Activated CD8-positive, alpha-beta T cell treated with anti-CD3 and anti-CD28 coated beads, Interleukin-2, amount 10 ng/mL, durations not matched to agents 7 days and 5 days (primary cell): ENCODE measurements at places on chromosomes 7 and 10. TPM values are rescaled to one million over a fixed set of nuclear protein-coding genes. Genes with fewer than 3 reads are reported as not detected.

GRCh38 chr7:85567983-85568382, 381.1 kb upstream of the SEMA3D start:
- no peak for DNase-seq

DNA sequence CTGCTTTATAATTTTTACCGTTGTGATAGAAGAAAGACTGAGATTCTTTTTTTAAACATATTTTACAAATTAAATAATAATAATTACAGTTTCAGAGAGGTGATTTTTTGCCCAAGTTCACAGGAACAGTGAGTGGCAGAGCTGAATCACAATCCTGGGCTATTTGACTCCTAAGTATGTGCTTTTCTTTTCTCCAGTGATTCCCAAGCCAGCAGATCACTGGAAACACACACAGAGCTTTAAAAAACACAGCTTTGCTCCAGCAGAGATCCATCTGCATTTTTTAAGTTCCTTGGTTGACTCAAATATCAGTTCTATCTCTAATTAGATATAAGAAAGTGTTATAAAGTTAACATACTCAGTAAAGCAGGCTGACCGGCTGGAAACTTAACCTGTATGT, 69.0 kb downstream of the AHR start:
- DNase-seq: no peak

DNA sequence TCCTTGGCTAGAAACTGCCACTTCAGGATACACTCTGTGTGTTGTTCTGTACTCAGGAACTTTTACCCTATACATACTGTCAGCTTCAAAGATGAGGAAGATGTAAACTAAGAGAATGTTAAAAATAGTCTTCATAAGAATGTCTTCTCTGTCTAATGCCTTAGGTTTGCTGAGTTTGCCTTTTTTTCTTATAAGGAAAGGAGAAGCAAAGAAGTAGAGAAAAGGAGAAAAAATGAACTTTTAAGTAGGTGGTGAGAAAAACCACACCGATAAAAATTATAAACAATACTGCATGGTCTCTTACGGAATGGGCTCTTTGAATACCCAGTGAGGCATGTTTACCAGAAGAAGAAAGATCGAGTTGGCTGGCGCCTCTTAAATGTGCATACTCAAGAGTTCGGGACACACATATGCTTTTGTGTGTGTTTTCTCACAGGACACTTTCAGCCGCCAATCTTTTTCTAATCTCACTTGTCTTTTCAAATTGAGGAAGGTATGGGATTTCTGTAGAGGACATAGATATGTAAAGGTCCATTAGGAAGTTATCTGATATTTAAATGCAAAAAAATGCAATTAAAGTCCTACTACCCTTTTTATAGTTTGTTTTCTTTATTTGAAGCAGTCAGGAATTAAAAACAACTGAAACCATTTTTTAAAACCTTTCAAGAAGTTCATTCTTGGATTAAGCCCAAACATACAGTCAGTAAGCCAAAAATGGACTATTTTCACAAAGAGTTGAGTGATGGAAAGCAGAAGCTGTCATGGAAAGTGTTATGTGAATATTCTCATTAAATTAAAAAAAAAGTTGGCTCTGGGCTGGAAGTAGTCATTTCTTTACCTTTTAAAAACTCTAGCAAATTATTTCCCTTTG, 100.6 kb upstream of the MDFIC start:
- no peak for DNase-seq

DNA sequence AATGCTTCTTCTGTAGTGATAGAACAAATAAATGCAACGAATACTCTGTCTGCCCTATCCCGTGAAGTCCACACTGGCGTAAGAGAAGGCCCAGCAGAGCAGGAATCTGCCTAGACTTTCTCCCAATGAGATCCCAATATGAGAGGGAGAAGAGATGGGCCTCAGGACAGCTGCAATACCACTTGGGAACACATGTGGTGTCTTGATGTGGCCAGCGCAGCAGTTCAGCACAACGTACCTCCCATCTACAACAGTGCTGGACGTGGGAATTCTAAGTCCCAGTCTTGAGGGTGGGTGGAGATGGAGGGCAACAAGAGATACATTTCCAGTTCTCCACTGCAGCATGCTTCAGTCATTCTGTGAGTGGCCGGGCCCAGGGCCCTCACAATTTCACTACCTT, 45.8 kb downstream of the FIGNL1 start:
- peak; percentile 19 for DNase-seq

The PVRIG gene
- total RNA-seq: 64.8 TPM

DNA sequence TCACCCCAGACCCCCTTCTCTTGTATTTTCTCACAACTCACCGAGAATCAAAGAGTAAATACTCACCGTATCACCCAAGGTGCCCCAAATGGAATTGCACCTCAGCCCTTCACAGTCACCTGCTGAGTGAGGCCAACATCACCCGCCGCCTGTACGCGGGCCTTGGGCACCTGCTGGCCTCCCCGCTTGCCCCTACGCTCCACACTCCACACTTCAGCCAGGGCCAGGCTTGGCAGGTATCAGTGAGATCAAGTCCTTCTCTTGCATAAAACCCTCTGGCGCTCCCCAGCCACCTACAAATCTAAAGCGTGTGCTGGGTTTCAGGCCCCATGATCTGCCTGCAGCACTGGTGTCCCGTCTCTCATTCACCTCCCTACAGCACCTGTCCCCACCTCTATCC, 300.6 kb downstream of the GFRA1 start:
- DNase-seq: no peak

The CPA2 gene
- not detected for total RNA-seq

- no peak for DNase-seq
These were observed 5.3 kb upstream of the TMEM139 start for GRCh38 chr7:143279186-143280098.

GRCh38 chr7:28536259-28536658, 123.9 kb downstream of the CREB5 start:
- no peak for DNase-seq

GRCh38 chr7:30148951-30149459, 14.2 kb downstream of the MTURN start:
- peak; percentile 63 for DNase-seq

The AOAH gene
- 18.0 TPM for total RNA-seq

GRCh38 chr7:30659312-30659711, 22.9 kb downstream of the CRHR2 start:
- DNase-seq: no peak

GRCh38 chr10:10294184-10294880, 723.3 kb upstream of the CELF2 start:
- DNase-seq: no peak

The CALCR gene
- not detected for total RNA-seq

The C1QL3 gene
- not detected for total RNA-seq

DNA sequence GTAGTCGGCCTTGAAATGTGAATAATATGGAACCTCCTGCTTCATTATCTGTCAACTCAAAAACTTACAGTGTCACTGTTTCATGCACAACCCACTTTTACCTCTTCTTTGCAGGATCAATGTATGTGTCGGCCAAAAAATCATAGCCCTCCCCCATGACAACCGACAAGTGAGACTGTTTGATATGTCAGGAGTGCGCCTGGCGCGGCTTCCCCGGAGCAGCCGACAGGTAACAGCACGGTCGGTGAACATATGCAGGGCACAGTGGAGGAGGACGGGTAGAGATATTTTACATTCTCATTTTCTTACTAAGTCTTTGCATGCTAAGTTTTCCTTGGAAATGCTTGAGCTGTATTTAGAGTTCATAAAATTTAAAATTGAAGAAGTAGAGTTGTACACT, 68.6 kb downstream of the WDR37 start:
- DNase-seq: no peak

GRCh38 chr10:1294748-1295147, 238.6 kb downstream of the WDR37 start:
- DNase-seq: no peak

GRCh38 chr7:142488842-142489241, 231.0 kb upstream of the PRSS58 start:
- no peak for DNase-seq

DNA sequence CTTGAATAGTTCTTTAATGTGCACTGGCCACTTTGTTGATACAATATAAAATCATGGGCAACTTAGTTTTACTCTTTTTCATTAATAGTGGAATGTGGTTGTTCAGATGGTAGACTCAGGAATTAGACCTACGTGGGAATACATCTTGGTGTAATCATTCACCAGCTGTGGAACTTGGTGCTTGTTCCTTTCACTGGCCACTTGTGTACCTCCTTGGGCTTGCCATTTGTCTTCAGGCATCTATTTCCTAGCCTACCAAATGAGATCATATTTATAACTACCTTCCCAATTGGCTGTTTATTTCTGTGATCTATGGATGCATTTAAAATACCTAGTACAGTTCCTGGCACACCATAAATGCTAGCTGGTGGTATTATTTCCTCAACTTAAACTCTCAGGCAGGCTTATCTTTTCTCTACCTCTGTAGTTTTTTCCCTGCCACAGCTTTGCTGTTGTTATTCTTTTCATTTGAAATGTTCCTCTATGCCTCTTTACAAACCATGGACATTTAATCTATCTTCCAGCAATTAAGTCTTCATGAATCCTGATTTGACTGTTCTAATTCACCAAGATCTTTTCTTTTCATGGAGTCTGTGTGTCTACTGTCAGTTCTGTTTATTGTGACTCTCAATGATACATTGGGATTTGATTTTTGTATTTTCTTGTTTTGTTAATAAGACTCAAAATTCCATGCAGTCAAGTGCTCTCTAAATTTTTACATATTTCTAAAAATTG, 113.0 kb downstream of the ADAM22 start:
- no peak for DNase-seq

The CALHM3 gene
- total RNA-seq: 0.45 TPM

GRCh38 chr10:73469579-73469978, 26.2 kb downstream of the PPP3CB start:
- DNase-seq: no peak

DNA sequence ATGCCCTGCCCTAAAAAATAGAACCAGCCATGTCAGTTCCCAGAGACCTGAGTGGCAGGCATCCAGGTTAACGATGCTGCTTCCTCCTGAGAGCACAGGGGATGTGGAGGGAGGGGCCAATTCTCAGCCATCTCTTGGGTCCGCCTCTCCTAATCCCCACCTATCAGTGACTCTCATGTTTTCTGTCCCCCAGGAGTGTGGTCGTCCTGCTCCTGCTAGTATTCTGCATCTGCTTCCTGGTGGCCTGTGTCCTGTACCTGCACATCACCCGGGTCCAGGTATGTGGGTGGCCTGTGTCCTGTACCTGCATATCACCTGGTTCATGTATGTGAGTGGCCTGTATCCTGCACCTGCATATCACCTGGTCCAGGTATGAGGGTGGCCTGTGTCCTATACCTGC, 105.3 kb downstream of the ADCY1 start:
- no peak for DNase-seq

DNA sequence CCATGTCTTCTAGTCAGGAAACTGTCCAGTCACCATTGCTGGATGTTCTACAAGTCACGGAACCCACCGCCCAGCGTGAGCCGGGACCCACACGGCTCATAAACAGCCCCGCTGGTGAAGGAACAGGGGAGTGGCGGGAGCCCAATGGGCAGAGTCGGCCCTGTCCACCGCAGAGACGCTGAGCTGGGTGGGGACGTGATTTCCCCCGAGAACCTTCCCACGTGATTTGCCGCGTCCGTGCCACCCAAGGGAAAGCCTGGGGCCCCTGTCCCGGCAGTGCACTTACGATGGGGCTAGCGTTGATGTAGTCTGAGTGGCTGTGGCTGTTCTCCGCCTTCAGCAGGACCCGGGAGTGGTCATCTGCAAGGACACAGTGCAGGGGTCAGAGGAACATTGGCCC, 266.9 kb downstream of the DNAJB6 start:
- DNase-seq: no peak

DNA sequence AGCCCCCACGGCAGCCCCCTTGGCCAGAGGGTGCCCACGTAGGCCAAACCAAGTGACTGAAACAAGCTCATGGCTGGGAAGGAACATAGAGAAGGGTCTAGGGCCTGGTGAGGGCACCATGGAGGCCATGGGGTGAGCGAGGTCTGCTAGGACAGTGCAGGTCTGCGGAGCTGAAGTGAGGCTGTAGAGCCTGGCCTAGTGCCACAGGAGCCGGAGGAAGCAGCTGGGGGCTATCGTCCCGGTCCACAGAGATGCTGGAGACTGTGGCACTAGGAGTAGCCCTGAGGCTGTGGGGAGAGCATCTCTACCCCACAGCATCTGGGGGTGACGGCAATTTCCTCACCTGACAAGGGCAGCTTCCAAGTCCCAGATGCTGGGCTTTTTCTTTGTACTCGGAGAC, 150.3 kb downstream of the ZNF22 start:
- no peak for DNase-seq

DNA sequence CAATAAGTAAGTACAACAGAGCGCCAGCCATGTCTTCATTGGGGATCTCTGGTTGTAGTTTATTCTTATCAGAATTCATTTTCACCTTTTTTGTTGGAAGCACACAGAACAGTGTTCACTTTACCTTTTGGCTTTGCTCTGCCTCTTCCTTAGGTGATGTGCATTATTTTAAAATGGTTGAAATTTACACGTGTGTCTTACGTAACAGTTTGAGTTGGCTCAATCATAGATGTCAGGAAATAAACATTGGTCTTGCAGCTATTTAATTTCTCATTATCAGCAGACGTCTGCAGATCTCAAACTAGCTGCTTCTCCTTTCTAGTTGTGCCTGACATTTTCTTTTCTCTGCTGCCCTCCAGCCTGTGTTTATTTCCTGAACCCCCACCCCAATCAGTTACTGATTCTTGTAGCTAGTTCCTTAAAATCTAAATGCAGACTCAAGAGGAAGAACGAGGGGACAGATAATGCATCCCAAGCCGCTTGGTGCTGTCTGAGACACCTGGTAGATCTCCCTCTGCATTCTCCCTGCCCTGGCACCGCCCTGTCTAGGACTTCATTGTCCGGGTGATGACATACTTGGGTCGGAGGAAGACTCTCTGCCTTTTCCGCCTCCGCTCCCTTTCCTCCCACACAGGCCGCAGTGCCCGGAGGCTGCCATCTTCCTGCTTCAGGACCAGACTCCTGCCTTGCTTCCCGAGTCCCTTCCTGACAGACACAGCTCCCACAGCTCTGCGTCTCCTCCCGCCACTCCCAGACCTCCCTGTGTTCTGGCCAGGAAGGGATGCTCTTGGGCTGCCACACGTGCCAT, 108.2 kb downstream of the ANKRD61 start:
- no peak for DNase-seq

- no peak for DNase-seq
These were observed 455.5 kb downstream of the CCSER2 start for GRCh38 chr10:84783909-84784308.

DNA sequence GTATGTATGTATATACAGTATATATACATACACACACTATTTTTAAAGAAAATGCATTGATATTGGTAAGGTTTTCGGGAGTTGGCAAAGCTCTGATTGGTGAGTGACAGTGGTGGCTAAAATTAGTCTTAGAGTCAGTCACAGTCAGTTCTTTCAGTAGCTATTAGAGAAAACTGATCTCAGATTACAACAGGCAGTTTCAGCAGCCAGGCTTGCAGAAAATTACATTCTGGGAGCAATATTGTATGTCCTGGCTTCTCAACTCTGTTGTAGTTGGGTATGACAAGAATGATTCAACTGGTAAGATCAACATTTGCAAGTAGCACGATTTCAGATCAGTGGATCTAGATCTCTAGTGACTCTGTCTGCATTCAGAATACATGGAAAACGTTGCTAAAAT, 897.9 kb upstream of the AUTS2 start:
- DNase-seq: no peak

The POU6F2 gene
- not detected for total RNA-seq

The NEUROG3 gene
- not detected for total RNA-seq

- DNase-seq: no peak
These were observed 104.9 kb upstream of the FAM180A start for GRCh38 chr7:135853499-135853898.

GRCh38 chr10:64040781-64041180, 519.6 kb downstream of the REEP3 start:
- DNase-seq: no peak
